ENCODE measurements at places on chromosomes 4 and X.

DNA sequence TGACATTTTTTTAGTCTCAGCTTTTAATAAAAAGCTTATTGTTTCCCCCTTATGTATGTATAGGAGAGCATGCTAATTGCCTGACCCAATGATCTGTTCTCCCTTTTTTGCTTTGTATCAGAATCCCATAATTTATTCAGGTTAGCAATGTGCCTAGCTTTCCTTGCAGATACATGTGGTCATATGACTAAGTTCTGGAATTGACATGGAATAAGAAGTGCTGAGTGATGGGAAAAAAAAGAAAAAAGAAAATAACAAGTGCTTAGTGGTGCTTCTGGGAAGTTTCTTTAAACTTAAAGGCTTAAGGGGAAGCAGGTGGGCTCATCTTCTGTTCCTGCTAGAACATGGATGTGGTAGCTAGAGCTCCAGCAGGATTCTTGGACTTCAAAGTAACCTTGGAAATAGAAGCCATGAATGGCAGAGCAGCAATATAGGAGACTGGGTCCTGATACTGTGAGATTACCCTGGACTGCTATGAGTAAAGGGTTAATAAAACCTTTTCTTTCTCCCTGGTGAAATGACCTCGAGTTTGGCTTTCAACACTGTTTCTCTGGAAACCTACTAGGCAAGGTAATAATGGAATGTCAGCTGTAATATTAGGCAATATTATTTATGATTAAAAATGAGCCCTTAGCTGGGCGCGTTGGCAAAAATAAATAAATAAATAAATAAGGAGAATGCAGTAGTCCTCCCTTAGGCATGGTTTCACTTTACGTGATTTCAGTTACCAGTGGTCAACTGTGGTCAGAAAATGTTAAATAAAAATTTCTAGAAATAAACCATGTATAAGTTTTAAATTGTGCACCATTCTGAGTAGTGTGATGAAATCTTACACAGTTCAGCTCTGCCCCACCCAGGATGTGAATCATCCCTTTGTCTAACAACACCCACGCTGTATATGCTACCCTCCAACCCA is 16.7 kb upstream of the RBM41 start:
- no peak for DNase-seq

DNA sequence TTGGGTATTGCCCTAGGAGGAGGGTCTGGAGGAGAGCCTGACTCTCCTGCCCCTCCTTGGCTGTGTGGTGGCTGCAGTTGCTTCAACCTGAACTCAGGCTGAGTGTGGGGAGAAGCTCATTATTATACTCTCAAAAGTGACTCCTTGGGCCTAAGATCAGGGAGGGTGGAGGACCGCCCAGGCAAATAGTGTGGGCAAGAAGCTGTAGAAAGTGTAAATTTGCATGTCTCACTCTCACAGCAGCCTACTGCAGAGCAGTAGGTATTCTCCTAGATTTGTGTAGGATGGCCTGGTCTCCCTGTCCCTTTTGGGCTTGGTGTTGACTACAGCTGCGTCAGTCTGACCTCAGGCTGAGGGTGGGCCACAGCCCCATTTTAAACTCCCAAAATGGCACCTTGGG is 156.1 kb downstream of the ZNF330 start:
- DNase-seq, result no peak

DNA sequence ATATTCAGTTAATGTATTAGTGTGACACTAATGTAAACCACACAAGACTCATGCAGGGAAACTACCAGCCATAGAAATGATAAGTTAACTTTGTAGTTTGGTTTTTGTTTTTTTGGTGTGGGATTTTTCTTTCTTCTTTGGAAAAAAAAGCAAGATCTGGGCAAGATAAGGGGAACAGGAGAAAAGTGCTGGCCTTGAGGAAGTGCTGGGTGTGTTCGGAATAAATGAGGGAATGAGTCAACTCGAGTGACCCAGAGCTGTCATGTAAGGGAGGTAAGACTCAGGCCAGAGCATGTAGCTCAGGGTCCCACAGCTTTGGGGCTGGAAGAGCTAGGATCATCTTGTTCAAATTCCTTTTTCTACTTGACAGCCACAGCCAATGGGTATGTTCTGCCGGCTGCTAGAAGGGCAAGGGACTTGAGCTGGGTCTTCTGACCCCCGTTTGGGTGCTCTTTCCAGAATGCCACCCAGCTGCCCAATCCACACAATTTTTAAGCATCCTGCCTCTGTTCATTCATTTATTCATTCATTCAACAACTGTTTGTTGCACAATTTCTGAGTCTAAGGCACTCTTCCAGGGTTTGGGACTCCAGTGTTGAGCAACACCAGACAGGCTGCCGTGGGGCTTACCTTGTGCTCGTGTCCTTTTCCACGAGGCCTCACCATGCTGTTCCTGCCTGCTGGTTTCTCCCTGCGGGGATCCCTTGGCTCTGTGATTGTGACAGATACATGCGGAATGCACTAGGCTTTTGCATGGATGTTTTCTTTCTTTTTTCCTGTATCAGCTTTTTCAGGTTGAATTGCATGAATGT is 54.5 kb downstream of the CLDN34 start:
- no peak for DNase-seq

GRCh38 chrX:29587107-29587506 is 628.3 kb upstream of the MAGEB2 start:
- DNase-seq, result no peak

DNA sequence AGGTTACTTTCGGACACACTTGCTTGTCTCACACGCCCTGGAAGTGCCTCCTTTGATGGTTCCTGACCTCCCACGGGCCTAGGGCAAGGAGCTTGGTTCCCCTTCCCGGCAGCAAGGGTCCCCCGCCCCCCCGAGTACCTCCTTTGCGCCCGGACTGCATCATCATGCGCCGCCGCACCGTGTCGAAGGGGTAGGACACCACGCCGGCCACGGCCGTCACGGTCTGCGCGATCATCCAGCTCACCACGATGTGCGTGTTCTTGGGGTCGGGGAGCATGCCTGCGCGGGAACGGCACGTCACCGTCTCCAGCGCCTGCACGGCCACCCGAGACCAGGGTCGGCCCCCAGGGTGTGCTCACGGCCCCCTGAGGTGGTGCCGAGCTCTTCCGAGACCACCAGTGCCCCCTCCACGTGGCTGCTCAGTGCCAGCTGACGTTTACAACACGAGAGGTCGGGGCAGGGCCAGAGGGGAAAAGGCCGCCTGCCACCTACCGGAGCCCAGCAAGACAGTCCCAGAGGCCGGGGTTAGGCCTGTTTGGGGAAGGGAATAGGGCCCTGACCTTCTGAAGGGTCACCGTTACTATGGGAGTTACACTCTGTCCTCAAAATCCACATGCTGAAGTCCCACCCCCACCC is 4.7 kb downstream of the SLC25A6 start:
- no peak for DNase-seq

DNA sequence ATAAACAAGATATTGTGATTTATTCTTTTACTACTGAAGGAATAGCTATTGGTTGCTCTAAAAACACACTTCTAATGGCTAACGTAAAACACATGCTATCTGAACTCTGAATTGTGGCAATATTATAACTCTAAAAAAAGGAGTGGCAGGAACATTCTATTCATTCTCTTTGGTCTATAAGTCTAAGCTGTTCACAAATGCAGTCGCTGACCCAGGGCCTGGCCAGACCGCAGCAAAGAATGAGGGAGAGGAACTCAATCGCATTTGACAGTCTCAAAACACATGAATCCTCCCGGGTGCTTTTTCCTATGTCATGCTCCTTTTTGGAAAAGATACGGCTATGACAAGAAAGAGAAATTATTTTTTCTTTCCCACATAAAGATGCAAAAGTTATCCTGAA is 651.6 kb upstream of the PITX2 start:
- DNase-seq, result no peak

GRCh38 chr4:119623025-119623424 is 5.6 kb downstream of the PDE5A start:
- no peak for DNase-seq

GRCh38 chr4:86388252-86388651 is 28.4 kb upstream of the MAPK10 start:
- DNase-seq, result no peak

- no peak for DNase-seq
These were observed 38.3 kb downstream of the DCLK2 start for GRCh38 chr4:150116506-150116905.

DNA sequence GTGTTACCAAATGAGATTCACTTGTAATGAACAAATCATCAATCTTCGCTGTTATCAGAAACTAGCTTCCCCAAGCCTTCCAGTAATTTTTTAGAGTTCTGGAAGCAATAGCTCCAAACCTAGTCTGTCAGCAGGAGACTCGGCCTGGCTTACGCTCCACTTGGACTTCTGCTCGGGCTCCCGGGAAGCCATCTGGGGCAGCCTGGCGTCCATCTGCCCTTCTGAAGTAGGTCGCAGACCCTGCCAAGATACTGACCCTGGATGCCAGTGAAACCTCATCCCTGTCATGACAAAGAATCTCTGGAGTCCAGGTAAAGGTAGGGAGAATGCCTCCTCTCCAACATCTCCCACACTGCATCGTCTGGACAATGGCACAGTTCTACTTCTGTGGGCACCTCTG is 493.8 kb upstream of the ZFP42 start:
- no peak for DNase-seq

Measured in Jurkat, Clone E6-1 (cell line).